ENCODE measurements at places on chromosomes 2 and 18.

- no peak for DNase-seq
Measured at GRCh38 chr2:241494311-241494908, 14.0 kb downstream of the STK25 start.

- no peak for DNase-seq
Measured at GRCh38 chr2:98520806-98521205, 76.1 kb downstream of the INPP4A start.

- DNase-seq, result no peak
Measured at GRCh38 chr2:102387763-102388546, 32.4 kb downstream of the IL18R1 start.

DNA sequence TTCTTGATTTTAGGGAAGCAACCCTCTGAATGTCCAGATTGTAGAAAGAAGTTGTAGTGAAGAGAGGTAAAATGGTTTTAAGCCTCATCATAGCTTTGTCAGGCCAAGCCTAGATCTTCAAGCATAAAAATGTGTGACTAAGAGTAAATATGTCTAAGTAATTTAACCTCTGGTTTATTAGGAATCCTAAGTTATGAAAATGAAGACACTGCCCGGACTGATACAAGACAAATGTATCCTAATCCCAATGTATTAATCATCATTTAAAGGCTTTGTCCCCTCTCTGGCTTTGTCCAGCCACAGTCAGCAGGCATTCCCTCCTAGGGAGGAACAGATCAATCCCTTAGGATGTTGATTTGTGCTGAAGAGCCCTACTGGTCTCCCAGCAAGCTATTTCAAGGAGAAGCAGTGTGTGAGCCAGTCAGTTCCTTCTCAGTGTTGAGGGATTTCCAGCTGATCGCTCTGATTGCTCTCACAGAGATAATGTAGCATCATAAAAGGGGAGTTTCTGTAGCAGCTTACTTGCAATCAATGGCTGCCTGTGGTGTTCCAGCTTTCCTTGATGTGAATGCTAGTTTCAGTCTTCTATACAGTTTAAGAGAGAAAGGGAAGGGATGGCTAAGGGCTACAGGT lies 796.1 kb downstream of the EPHA4 start:
- DNase-seq, result no peak

GRCh38 chr2:97740590-97741182 lies 27.3 kb downstream of the ZAP70 start:
- DNase-seq, result peak; percentile 63
